ENCODE measurements at places on chromosomes 13 and 19.
A peak's percentile ranks its signal among the peaks of the same experiment; 100 is the strongest.

GRCh38 chr13:23683084-23683483 is 112.9 kb downstream of the TNFRSF19 start:
- no peak for DNase-seq

- DNase-seq, result peak; percentile 32
Observed at GRCh38 chr13:88000239-88000638, 329.1 kb downstream of the SLITRK5 start.

DNA sequence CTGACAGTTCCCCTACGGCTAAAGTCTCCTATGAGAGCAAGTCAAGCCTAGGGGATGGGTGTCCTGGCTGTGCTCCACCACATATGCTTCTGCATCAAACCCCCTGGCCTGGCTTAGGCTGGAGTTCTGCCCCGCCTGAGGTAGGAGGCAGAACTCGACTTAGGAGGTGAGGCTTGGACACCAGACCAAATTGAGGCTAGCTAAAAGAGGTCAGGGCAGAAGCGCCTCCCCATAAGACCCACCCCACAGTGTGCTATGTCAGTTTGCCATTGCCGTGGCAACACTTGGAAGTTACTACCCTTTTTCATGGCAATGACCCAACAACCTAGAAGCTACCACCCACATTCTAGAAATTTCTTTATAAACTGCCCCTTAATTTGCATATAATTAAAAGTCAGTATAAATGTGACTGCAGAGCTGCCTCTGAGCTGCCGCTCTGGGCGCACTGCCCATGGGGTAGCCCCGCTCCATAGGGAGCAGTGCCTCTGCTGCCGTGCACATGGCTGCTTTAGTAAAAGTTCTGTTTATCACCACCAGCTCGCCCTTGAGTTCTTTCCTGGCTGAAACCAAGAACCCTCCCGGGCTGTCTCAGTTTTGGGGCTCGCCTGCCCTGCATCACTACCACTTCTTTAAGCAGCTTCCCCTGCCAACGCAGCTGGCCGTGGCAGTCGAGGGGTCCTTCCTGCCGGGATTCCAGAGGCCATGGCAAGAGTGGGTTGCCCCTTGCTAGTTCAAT is 20.2 kb downstream of the AP1M1 start:
- no peak for DNase-seq

DNA sequence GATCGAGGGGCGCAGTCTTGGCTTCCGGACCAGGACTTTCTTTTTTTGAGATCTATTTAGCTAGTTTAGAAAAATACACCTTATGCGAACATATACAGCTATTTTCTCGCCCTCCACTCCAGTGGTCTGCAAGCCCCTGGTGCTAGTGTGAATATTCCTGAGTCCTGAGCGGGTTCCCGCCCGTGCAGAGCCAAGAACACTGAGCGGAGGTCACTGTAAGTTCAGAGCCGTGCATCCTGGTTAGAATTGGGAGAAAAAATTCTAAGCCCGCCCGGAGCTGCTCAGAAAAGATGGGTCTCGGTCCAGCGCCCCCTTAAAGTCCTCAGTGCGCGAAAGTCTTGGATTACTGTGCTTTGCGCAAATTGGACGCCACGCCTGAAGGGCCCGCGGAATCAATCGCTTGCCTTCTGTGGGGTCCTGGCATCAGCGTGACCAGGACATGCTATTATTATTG is 117.7 kb downstream of the KCNRG start:
- DNase-seq, result no peak

DNA sequence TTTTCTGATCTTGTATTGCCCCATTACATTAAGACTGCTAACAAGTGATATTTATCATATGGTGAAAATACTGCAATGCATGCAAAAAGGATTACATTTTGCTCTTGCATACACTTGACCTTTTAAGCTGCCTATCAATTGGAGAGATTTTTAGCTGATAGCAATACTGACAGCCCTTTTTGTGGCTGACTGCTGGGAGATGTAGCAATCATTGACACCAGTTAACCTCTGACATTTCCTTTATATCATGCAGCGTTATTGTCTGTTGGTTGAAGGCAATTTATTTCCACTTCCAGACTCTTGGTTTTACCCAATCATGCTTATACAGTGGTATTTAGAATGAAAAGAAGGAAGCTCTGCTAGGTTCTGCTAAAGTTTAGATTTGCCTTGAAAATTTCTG is 364.0 kb downstream of the LMO7 start:
- no peak for DNase-seq

- DNase-seq, result peak; percentile 51
Observed at GRCh38 chr19:6753178-6754031, 13.8 kb downstream of the SH2D3A start.

DNA sequence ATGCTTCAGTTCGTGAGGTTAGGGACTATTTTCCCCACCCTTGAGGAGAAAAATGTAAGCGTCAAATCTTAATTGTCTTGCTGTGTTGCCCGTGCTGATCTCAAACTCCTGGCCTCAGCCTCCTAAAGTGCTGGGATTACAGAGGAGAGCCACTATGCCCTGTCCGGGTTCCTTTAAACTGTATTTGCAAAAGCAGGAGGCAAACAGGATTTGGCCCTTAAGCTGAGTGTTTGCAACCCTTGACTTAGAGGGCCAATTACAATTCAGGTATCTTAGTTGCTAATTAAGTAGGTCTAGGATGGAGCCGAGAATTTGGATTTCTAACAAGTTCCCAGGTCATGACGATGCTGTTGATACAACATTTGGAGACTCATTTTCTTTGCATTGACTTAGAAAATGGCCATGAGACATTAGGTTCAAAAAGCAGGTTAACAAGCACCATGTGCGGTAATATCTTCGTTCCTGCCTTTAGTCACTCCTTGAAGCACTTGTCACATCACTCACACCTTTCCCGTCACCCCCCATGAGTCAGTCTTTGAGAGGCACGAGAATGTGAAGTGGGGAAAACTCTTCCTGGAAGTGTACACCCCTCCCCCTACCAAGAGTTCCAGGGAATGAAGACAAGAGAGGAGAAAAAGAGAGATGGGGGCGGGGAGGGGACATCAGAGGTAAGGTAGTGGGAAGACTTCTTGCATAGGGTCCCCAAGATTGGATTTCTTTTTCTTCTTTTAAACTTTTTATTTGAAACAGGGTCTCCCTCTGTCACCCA is 2.6 kb downstream of the NAPSA start:
- DNase-seq, result no peak

DNA sequence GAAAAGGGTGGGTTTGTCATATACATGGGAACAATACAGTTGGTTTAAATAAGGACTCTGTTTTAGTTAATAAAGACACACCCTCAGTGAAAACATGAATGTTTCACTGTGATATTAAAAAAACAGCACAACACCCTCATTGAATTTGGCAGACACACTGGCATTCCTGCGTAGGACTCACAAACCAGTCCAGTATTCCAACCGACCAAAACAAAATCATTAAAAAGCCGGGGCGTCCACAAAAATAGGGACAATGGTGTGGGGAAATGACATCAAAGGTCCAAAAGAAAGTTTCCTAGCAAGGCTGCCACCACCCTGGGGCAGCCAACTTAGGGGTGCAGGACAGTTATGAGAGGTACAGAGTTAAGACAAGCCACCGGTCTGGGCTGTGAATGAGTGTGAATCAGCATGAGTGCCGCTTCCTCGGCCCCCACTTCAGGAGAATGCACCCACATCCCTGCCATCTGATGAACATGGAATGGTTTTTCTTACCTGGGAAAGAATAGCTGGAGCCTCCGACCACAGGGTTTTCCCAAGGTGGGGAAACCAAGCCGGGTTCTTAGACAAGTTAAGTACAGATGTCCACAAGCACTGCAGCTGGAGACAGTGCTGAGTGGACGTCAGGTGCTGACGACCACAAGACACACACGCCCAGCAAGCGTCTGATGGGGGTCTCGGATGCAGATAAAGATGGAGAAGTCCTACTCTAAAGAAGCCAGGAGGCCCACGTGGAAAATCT is 73.3 kb downstream of the KLF2 start:
- DNase-seq, result peak; percentile 52

- DNase-seq, result no peak
Observed at GRCh38 chr19:32350471-32350865, 5.1 kb downstream of the ZNF507 start.

GRCh38 chr13:22846551-22846950 is 334.2 kb upstream of the SGCG start:
- DNase-seq, result no peak

GRCh38 chr19:54030895-54031586 is 32.7 kb downstream of the VSTM1 start:
- DNase-seq, result peak; percentile 27

- peak; percentile 33 for DNase-seq
Observed at GRCh38 chr19:15296841-15297415, 35.4 kb downstream of the BRD4 start.

Data from AG10803 (cell line).